ENCODE measurements at places on chromosomes 6 and 20.

- DNase-seq: no peak
Measured at GRCh38 chr20:6046432-6046831, 7.4 kb downstream of the LRRN4 start.

DNA sequence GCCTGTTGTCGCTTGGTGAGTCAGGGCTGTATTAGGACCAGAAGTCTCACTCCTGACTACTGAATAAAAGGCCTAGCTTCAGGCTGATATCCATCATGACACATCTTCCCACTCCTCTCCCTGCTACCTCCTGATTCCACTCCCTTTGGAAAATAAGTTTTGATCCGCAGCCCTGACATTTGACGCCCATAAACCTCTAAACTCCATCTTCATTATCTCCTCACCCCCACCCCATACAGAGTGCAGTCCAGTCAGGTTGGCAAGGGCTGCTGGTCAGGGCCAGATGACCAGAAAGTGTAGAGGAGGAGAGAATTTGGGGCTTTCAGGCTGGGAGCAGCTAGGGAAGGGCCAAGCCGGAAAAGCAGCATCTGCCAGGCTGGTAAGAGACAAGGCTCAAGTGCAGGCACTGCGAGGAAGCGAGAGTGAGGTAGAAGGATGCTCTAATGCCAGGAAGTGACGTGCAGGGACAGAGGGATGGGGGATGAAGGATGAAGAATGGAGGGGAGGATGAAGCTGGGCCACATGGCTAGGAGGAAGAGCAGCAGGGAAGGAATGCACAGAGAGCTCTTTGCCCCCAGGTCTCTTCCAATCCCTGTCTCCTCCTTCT lies 1.2 kb downstream of the GGT7 start:
- DNase-seq: no peak

DNA sequence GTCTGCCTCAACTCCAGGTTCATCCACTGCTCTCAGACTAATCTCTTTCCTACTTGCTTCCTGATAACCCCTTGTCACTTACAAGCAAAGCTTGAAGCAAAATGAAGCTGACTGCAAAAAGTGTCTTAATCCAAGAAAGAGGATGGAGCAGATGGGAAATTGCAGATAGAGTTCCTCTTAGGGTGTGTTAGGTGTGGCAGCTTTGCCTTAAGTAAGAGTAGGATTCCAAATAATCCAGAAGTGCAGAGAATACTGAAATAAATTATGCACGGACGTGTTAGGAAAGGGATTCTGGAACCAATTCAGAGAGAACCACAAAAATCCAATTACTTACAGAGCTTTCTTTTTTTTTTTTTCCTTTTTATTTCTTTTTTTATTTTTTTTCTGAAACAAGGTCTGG lies 6.1 kb upstream of the RPL7L1 start:
- no peak for DNase-seq

GRCh38 chr20:24530131-24530680 lies 60.8 kb downstream of the SYNDIG1 start:
- no peak for DNase-seq

GRCh38 chr6:142900227-142900971 lies 44.6 kb downstream of the HIVEP2 start:
- DNase-seq: no peak

DNA sequence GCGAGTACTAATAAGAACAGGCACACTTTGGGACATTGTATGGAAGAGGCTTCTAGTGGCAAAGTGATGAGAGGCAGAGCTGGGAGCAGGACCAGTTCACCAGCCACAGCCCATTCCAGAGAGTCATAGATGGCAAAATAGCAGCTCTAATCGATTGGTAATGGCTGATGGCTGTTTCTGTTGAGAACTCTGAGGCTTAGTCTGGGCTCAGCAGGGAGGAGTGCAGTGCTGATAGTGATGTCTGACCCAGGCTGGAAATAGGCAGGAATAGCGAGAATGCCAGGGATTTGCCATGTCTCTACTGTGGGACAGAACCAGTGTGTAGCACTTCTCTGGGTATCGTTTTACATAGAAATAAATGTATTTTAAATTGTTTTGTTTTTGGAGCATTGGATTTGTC lies 620.0 kb upstream of the FLRT3 start:
- no peak for DNase-seq

DNA sequence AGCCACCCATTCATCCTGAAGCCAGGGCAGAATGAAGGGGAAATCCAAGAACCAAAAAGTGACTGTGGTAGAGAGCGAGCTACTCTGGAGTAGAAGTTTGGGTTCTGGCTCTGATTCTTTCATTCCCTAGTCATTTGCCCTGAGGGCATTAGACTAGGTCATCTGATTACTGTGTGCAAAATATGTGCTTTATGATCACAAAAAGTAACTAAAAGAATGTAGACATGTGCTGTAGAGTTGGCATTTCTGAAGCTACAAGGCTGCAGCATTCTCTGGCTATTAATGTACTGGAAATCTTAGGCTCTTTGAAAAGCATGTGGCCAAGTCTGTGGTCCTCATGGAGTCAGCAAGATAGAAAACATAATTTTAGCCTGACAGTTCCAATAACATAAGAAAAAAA lies 94.2 kb downstream of the TBC1D7 start:
- no peak for DNase-seq

- DNase-seq: no peak
Measured at GRCh38 chr6:147204843-147205311, 660 bp downstream of the STXBP5 start.

DNA sequence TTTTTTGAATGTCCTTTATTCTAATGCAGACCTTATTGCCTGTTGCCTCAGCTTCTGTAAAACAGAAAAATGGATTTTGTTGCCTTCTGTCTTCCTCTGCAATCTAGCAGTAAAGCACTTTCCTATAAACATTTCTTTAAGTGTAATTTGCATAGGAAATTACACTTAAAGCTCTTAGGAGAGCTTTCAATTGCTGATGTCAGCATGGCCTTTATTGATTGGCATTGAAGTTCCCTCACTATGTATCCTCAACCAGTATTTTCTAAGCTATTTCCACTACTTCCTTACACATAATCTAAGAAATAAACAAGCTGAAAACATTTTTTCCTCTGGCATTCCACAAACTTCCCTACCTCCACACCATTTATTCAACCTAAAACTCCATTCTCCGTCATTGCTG lies 22.3 kb downstream of the ADGRG6 start:
- no peak for DNase-seq

DNA sequence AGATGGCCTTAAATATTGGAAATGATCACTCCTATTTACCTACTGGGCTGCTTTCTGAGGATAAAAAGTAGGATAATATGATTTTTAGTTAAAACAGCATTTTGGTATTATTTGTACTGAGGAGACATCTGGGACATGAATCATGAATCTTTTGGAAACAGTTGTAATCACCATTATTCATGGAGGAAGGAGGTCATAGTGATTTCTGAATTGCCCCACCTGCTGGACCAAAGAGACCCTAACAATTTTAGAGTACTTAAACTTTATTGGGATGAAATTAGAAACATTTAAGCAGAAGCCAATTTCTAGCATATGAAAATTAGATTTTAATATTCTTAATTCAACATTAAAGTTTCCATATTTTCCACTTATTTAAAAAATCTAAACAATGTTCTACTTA lies 108.4 kb upstream of the SIM1 start:
- DNase-seq: no peak

GRCh38 chr6:41691426-41692079 lies 43.9 kb downstream of the TFEB start:
- DNase-seq: no peak

DNA sequence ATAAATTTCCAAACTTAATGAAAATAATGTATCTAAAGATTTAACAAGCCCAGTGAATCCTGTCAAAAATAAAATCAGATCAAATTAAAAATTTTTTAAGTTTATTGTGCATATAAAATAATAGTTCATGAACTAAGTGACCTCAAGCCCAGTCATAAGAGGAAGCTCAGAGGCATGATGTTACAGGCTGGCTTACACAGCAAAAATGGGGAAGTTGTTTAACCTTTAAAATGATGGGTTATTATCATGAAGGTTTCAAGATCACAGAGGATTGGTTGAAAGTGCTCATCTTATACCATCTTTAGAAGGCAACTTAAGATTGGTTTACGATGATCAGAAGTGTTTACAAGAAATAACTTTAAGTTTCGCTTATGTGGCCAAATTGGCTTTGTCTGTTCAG lies 102.5 kb downstream of the PAK5 start:
- no peak for DNase-seq

DNA sequence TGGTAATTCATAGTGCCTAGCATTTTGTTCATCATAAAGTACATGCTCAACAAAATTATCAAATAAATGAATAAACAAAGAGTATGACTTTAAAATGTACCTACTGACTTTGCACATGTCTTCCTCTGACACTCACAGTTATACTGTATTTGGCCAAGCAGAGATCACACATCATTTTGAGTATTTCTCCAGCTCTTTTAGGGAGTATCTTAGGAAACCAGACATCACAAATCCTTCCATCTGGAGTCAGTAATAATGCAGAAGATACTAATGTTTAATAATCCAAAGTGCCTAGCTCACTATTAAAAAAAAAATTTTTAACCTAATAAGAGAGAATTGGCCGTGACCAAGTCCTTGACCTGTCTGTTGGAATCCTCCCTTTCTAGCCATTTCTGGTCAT lies 154.6 kb downstream of the ZNF217 start:
- DNase-seq: no peak

DNA sequence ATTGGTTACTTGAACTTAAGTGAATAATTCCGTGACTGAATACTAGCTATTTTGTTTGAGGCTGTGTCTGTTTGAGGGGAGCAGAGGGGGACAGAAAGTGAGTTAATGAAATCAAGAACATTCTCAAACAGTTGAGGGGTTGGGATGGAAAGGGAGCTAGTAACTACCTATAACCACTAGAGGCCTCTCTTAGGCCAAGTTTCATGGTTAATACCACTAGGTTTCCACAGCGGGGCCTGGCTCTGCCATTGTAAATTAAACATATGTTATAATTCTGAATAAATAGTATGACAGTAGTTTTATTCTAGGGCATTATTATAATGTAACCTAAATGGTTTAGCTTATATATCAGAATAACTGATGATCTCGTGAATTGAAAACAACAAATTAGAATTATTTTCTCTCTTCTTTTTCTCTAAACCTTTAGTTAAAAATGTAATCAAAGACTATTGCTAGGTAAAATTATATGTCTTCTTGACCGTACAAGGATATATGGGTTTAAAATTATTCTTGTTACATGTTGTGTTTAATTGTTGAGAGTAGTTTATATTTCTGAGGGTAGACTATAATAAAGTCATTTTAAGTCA lies 108.1 kb downstream of the BCKDHB start:
- no peak for DNase-seq

DNA sequence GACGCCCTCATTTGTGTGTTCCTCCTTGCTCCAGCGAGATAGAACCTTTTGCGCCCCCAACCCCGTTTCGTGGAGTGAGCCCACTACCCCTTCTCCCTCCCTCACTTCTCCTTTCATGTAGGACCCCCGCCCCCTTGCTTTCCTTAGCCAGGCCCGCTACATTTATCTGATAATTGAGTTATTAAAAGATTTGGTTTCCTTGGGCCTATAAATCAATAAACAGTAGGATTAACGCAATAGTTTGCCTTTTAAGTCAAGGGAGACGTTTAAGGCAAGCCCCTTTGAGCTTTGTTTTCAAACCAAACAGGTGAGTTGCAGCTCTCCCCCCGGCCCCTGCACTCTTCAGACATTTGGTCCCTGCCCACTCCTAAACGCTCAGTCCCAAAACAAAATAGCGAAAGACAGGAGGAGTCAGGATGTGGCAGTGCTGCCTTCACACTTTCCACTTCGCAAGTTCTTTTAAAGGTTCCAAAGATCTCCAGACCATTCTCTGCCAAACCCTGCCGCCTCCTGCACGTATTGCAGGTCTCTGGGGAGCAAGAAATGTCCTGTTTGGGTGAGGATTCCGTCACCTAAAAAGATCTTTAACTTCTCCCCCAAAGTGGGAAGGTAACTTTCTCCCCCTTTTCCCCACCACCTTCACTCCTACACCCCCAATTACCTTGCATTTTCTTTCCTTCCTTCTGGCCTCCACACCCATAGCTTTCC lies 27.6 kb downstream of the TFAP2B start:
- no peak for DNase-seq

GRCh38 chr6:159203304-159204005 lies 34.3 kb downstream of the FNDC1 start:
- no peak for DNase-seq

GRCh38 chr6:129886401-129887155 lies 25.5 kb upstream of the TMEM244 start:
- DNase-seq: no peak

DNA sequence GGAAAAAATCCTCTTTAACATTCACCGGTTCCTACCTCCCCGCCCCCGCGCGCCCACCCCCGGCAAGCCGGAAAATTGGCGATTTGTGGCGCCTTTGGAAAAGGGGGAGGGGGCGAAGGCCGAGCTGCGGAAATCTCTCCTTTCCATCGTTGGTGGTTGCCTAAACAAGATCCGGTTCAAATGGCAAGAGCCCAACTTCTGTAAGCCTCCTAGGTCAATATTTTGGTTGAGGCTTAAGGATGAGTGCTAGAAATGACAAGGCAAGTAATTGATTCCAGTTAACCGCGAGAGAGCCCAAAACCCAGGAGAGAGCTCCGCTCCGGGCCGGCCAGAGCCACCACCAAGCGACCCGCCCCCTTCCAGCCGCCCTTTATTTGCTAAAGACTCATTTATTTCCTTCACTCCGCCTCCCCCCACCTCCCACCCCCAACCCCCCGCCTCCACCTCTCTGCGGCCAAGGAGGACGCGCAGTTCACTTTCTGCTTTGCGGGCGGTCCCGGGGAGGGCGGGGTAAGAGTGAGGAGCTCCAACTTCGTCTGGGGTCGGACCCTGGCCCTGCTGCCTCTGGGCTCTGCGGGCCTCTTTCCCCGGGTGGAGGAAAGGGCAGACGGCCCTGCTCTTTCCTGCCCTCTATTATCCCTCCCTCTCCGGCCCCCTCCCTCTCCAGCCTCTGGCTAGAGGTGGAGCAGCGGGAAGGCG lies 838 bp upstream of the NKX2-2 start:
- DNase-seq: peak; percentile 64

DNA sequence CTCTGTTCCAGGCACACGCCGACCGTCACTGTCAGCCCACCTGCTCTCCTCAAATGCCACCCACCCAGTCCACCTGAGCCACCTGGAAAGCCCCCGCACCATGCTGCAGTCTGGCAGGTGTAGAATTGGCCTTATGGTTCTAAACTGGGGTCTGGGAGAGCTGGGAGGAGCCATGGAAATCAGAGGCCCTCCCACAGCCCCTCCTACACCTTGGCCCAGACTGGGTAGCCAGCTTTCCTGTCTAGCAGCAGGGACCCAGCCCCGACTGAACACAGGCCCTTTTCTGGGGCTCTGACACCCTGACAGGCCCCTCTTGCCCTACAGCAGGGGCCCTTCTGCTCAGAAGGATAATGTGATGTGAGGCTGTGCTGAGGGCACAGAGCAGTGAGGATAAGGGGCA lies 31.1 kb downstream of the LRFN2 start:
- no peak for DNase-seq

GRCh38 chr6:155162682-155163081 lies 101.1 kb upstream of the CLDN20 start:
- no peak for DNase-seq

- no peak for DNase-seq
Measured at GRCh38 chr20:57056651-57057050, 209.8 kb downstream of the BMP7 start.
